Activated CD4-positive, alpha-beta T cell treated with anti-CD3 and anti-CD28 coated beads for 1 hour (primary cell): ENCODE measurements at places on chromosomes 5 and 9.

- DNase-seq, result no peak
These were observed 170.8 kb downstream of the GADD45G start for GRCh38 chr9:89775641-89776040.

GRCh38 chr9:114000063-114000454 is 78.0 kb downstream of the AMBP start:
- DNase-seq, result no peak

DNA sequence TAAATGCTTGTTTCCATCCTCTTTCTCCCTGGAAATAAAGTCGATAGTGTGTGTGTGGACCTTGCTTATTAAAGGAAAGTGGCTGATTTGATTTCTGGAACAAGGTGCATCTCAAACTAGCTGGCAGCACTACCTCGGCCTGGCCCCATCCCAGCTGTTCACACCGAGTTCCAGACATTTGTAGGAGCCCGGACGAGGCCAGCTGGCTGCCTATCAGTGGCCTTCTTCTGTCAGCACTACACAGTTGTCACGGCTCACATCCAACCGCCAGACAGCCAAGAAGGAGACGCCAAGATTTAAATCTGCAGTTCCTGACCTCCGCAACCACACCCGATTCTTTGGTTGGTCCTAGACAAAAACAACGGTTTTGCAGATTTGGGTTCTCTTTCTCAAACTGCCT is 63.6 kb downstream of the PALM2AKAP2 start:
- no peak for DNase-seq

DNA sequence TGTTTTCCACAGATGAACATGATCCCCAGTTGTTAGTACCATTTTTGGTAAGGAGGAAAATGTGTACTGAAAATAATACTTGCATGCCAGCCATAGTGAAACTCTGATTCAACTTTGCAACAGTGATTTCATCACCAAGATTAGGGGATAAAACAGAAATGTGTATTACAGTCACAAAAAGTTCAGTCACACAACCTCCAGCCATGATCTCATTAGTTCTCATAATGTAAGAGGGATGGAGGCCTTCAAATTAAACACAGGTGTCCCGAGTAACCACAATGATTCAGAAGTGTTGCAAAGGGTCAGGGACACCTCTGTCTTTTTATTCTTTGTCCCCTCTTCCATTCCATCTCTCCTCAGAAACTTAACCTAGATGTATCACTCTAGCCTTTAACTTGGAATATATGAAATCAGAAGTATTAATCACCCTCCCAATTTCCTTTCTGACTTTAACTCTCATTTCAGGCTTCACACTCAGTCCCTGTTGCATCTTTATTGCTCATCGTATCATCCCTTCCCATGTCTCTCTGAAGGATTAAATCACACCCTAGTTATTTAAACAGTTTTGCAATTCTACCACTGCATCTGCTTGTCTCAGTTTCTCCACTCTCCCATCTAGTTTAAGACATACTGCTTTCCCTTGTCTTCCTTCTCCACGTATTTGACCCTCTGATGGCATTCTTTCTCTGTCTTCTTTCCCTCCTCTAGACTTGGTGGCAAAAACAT is 291.2 kb downstream of the ADAMTS6 start:
- DNase-seq, result no peak

DNA sequence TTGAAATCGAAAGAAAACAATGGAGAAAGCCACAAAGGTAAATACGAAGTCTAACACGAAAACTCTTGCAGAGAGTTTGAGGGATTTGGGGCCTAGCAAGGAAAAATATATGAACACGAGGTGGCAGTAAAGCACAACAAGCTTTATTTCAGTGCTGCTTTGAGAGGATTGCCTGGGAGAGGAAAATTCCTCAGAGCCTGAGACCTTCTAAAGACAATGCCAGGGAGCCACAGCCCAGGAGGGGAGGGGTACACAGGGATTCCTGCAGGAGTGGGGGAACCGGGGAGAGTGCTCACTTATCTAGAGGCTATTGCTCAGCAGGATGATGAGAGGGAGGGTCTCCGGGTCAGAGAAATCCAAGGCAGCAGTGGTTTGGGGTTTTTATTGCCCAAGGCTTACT is 134.9 kb upstream of the ADCY2 start:
- no peak for DNase-seq

- DNase-seq, result no peak
These were observed 74.7 kb downstream of the AMBP start for GRCh38 chr9:114003351-114003750.

GRCh38 chr9:95085861-95086563 is 231.5 kb downstream of the FANCC start:
- no peak for DNase-seq

DNA sequence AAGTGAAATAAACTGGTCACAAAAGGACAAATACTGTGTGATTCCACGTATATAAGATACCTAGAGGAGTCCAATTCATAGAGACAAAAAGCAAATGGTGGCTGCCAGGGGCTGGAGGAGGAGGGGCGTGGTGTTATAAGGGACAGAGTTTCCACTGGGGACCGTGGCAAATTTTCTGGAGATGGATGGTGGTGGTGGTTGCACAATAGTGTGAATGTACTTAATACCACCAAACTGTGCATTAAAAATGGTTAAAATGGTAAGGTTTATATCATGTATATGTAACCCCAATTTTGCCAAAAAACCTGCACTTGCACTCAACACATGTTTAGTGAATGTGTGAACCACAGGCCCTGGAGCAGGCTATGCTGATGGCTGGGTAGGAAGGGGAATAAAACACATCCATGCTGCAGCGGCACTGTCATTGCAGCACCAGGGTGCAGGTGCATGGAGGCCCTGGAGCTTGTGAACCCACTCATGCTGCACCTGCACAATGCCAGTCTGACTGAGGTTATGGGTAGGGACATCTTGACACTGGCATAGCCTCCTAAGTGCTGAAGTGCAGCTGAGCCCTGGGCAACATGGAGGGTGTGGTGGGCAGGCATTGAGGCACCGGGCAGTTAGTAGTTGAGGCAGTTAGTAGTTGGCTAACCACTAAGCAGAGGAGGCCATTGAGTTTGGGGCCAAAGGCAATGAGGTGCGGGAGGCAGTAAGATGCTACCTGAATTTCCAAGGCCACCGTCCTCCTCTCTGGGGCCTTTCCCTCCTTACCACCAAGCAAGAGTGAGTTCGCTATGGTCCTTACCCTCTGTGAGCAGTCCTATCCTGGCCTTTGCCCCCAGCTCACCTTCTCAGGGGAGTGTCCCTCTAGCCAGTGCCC is 3.5 kb upstream of the PHF2 start:
- DNase-seq, result no peak

DNA sequence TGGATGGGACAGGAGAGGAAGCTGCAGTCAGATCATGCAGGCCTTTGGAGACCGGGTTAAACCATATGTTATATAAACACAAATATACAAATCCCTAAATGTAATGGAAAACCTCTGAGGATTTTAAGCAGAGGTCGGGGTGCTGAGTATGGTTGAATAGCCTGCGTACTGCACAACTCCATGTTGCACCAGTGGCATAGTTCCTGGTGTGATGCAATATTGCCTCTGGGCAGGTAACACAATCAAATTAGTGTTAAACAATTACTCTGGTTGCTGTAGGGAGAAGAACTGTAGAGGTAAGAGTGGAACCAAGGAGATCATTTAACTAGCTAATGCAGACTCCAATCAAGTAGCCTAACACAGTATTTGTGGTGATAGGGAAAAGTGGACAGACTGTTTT is 21.3 kb upstream of the RNF145 start:
- no peak for DNase-seq

GRCh38 chr9:123523845-123524244 is 167.8 kb downstream of the CRB2 start:
- no peak for DNase-seq

DNA sequence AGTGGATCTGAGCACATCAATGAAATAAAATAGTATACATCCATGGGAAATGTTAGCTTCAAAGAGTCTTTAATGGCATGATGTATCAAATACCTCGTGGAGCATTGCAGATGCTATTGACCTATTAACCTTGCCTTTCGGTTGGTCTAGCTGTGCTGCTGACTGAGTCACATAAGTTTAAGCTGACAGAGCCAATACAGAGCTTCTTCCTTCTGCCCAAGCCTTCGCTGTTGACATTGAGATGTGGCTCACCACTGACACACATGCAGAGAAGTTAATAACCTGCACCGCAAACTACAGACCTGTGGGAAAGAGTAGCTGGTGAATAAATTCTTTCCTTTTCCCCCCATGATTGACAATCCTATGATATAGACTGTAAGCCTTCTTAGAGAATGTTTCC is 78.2 kb downstream of the LURAP1L start:
- no peak for DNase-seq

DNA sequence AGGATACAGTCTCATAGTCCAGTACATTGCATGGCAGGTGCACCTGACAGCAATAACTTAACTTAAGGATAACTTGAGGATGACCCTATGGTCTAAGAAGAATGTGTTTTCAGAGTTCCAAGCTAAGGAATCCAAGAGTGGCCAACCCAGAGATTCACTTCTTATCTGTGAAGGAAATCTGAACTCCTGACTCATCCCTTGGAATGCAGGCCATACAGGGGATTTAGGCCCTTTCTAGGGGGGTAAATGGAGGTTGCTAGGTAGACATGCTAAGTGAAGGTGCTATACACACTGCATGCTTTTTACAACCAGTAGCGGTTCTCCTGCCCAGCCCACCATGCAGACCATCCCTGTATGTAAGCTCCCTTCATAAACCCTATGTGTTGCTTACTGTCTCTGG is 50.4 kb downstream of the HTR1A start:
- DNase-seq, result no peak

- no peak for DNase-seq
These were observed 260.4 kb downstream of the GABRB2 start for GRCh38 chr5:161286066-161286655.

DNA sequence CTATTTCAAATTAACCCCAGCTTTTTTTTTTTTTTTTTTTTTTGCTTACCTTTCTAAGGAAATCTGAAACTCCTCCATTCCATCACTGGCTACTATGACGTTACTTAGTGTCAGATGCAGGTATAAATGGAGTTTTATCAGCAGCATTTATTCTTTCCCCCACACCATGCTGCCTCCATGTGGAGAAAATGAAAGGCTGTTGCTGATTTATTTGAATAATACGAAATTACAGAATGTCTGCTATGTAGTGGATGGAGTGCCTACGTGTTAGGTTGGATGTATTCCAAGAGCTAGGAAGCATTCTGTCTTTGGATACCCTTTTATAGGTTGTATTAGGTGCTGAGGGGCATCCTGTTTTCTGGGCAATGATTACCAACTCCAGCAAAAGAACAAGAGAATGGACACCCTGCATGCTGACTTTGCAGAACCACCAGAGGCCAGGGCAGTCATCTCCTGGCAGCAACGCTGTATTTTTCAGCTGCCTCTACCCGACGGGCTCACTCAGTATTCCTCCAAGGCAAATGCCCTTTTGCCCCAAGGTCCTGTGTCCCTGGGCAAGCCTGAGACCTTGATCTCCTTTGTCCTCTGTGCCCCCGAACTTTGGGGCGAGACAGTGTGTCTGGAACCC is 199.5 kb downstream of the ALDH1A1 start:
- DNase-seq, result no peak

DNA sequence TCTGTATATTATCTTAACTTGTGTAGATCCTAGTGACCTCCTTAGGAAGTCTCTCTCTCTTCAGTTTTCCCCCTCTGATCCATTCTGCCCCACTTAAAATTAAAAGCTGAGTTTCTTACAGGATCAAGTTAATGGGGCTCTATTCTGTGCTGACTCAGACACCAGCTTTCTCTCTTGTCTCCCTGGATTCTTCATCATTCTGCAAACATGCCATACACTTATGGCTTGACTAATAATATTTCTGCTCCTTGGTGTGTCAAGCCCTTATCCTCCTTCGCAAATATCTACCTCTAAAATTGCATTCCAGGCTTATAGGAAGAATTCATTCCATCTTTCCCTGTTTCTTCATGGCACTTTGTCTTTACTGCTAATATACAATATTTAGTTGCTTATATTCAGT is 18.1 kb downstream of the LRRC70 start:
- no peak for DNase-seq

GRCh38 chr9:112104901-112105300 is 70.2 kb downstream of the SUSD1 start:
- no peak for DNase-seq

- DNase-seq, result no peak
These were observed 5.2 kb downstream of the IL13 start for GRCh38 chr5:132662925-132663770.

- DNase-seq, result no peak
These were observed 75.2 kb upstream of the SMARCA2 start for GRCh38 chr9:1939926-1940368.

- DNase-seq, result no peak
These were observed 41.8 kb downstream of the FGF1 start for GRCh38 chr5:142644127-142644526.

DNA sequence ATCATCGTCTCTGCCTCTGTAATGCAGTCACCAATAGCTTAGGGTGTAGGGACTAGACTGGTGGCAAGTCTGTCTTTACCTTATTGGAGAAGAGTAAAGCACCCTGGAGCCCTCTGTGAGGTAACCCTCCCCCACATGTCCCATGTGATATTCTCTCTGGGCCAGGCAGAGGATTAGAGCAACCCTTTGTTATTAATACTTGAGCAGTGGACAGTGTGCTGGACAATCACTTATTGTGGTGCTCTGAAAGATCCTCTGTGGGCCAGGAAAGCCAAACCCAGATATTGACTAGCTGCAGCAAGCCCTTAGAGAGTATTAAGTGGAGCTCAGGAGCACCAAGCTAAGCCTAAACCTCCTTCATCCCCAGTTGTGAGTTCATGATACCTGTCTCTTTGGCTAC is 139.7 kb upstream of the RUSC2 start:
- no peak for DNase-seq

DNA sequence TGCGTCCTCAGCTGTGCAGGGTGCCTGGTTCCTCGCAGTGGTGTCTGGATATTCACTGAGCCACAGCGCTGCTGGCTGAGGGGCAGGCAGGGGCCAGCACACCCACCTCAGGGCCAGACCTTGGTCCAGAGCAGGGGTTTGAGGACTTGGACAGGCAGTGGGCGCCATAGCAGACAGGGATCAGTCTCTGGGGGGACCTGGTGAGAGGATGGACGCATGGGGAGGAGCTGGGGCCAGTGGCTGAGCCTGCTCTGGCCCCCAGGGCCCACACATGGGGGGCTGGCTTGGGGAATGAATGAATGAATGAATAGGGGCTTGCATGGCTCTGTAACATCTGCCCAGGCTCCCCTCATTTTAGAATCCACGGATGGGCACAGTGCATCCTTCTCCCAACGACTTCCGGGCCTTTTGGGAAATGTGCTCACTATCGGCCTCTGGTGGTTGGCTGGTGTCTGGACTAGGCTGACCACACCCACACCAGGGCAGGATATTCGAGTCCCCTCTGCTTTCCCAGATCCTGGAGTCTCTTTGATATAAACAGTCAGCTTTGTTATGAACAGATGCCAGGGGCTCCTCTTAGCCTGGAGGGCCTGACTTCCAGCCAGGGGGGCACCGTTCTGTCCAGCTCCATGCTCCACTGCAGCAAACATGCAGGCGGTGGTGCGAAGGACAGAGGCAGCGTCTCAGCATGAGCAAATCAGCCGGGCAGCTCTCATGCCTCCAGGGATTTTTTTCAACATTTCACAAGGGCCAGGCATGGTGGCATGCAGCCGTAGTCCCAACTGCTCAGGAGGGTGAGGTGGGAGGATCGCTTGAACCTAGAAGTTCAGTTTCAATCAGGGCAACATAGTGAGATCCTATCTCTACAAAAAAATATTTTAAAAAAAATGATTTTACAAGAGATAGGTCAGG is 62.6 kb downstream of the NEK6 start:
- DNase-seq, result no peak

GRCh38 chr5:51326844-51327243 is 56.4 kb upstream of the ISL1 start:
- no peak for DNase-seq

GRCh38 chr5:9519537-9519936 is 26.3 kb downstream of the SEMA5A start:
- no peak for DNase-seq
